ACHN (cell line): ENCODE measurements at places on chromosomes 5 and 9.

- DNase-seq, result no peak
Observed at GRCh38 chr9:16252616-16253015, 617.9 kb downstream of the BNC2 start.

GRCh38 chr9:4243877-4244812 is 55.7 kb downstream of the GLIS3 start:
- DNase-seq, result no peak

- DNase-seq, result no peak
Observed at GRCh38 chr9:21836437-21837161, 34.2 kb downstream of the MTAP start.

DNA sequence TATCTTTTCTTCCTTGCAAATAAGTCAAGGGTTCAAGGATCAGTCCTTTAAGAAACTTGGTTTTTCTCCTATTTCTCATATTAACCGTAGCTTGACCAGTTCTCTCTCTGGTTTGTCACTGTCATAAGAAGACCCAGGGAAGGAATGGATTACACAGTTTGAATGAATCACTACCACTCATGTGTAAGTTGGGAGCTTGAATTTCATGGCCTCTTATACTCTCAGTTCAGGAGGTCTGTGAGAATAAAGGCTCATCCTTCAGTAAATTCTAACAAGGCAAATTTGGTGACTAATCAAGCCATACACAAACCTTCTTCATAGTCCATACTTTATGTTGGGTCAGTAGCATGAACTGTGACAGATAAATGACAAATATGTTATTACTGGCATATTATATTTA is 323.1 kb upstream of the ACTBL2 start:
- no peak for DNase-seq

- no peak for DNase-seq
Observed at GRCh38 chr9:75958226-75958625, 67.8 kb downstream of the PCSK5 start.

DNA sequence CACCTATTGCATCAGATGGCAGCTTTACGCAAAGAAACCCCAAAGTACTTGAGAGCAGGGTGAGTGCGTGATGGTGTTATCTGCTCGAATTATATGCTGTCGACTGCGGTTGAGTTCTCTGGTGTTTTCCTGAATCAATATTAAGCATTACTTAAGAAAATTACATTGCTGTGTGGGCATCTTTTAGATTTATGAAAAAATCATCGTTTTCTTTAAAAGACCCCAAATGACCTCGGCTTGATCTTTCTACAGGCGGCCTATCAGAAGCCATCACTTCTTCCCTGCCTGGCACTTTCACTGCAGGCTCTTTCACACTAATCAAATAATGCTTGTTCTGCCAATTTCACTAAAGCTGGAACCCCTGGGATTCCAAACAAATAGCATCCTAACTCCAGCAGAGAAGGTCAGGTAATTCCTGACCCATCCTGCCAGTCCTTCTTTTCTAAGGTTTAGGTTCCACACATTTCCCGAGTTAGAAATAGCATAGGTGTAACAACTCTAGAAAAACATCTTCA is 1.7 kb downstream of the UBE2QL1 start:
- DNase-seq, result no peak

GRCh38 chr5:38234737-38235136 is 23.6 kb upstream of the EGFLAM start:
- no peak for DNase-seq

DNA sequence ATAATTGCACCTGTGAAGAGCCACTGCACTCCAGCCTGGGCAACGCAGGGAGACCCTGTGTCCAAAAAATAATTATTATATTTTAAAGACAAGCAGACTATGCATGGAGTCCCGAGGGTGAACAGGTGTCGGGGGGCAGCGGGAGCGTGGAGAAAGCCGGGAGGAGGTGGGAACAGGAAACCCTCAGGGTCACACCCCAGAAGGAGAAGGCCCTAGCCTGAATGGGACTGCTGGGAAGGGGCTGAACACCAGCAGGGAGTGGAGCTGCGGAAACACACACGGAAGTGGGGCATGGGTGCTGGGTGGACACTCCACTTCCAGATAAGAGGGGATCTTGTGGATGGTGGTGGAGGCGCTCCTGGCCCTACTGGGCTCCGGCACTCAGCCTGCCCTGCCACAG is 12.8 kb downstream of the SURF6 start:
- no peak for DNase-seq

DNA sequence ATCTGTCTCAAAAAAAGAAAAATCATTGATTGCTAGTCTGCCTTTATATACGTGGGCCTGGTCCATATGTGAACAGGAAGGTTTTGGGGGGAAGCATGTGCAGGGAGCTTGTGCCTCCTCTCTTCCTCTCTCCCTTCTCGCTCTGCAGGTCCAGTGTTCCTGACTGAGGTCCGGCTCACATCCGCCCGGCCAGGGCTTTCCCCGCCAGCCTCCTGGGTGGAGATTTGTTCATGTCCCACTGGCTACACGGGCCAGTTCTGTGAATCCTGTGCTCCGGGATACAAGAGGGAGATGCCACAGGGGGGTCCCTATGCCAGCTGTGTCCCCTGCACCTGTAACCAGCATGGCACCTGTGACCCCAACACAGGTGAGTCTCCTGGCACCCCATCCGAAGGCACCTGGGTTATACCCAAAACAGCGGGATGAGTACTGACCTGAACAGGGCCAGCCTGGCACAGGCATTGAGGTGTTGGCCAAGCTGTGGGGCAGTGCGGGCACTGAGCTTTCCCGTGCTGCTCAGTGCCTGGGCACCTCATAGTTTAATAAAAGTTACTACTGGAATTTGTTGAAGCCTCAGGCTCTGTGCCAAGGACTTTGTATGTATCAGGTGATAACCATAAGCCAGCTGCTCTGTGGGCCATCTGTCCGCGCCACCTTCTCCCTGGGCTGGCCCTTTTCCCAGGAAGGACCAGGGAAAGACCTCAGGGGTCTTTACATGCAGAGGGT is 39.4 kb upstream of the AIF1L start:
- no peak for DNase-seq

DNA sequence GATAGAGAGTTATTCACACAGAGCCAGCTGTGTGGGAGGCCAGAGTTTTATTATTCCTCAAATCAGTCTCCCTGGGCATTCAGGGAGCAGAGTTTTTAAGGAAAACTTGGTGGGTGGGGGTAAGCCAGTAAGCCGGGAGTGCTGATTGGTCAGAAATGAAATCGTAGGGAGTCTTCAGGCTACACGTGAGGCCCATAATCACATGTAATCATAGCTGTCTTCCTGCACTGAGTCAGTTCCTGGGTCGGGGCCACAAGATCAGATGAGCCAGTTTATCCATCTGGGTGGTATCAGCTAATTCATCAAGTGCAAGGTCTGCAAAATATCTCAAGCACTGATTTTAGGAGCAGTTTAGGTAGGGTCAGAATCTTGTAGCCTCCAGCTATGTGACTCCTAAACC is 10.8 kb upstream of the TTC39B start:
- DNase-seq, result no peak
